ENCODE measurements at places on chromosomes 5 and 9. TPM values are rescaled to one million over a fixed set of nuclear protein-coding genes. Genes with fewer than 3 reads are reported as not detected.

The SPINK4 gene
- total RNA-seq: not detected

The ZDHHC11B gene
- total RNA-seq: 1.9 TPM

- no peak for DNase-seq
Measured at GRCh38 chr5:149319174-149319573, 26.1 kb upstream of the GRPEL2 start.

- no peak for DNase-seq
Measured at GRCh38 chr9:94932652-94933510, 206.4 kb downstream of the AOPEP start.

DNA sequence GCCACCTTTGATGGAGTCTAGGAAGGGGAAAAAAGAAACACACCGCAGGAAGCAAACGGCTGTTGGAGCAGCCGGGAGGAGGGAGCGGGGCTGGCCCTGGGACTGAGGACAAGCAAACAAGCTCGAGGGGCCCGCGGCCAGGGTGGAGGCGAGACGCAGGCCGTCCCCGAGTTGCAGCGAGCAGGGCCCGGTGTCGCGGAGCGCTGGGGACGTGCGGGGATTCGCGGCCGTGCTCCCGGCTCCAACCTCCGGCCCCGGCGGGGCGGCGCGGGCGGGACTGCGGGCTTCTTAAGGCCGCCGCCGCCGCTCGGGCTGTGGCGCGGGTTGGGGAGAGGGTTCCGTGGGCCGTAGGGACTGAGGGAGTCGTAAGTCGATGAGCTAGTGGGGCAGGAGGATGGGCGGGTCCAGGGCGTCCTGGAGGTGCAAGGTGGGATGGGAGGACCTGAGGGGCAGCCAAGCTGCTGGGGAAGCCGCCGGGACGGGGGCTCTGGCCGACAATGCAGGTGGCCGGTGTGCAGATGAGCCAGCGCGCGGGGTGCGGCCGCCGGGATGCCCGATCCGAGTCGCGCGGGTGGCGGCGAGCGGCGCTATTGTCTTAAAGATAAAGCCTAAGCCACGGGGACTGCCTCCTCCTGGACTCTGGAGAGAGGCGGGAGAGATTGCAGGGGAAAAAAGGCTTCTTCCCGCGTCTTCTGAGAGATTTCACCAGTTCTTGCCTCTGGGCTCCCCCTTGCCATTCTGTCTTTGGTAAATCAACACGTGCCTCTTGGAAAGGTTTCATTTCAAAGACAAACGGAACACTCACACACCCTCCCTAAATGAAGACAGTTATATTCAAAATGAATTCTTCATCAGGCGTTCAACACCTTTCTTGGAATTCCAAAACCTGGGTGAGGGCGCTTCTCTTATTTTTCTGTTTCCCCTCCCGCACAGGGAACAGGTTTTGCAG is 1.6 kb upstream of the HAPLN1 start:
- DNase-seq: peak; percentile 85

All from H1 (cell line).